Stimulated activated CD4-positive, alpha-beta T cell treated with anti-CD3 and anti-CD28 coated beads, TNF-alpha, amount 100 ng/mL, for 1 hour (primary cell): ENCODE measurements at places on chromosomes 5 and 9.

GRCh38 chr5:130065617-130066016 lies 161.4 kb downstream of the CHSY3 start:
- DNase-seq: no peak

- no peak for DNase-seq
These were observed 1259.0 kb upstream of the C9orf72 start for GRCh38 chr9:28832168-28832770.

GRCh38 chr5:96902876-96903275 lies 26.6 kb downstream of the ERAP2 start:
- DNase-seq: no peak

GRCh38 chr9:81113453-81114124 lies 575.8 kb downstream of the TLE1 start:
- DNase-seq: no peak

DNA sequence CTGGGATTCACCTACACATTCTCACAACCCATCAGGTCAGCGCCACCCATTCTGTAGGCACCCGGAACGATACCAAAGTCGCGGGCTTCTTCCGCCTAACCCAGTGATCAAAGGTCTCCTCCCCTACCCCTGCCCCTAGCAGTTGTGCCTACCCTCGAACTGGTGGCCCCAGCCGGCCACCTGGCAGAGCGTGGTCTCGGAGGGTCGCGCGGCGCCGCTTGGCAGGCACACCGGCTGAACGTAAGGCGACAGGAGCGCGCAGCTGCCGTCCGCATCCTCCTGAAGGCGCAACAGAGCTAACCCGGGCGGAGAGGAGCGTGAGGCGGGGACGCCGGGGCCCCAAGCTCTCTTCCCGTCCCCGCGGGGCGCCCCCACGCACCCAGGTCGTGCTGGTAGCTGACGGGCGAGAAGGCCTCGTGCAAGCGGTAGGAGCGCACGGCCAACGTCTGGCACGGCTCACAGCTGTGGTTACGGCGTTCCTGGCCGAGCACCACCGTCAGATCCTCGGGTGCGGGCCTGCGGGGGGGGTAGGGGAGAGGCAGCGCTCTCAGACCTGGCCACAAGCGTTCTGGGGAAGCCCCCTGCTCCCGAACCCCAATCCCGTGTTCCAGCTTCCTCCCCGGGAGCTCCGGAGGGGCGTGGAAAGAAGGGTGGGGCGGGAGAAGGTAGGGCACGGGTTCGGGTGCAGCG lies 2.8 kb upstream of the PFN3 start:
- no peak for DNase-seq

GRCh38 chr9:132575811-132576210 lies 6.6 kb upstream of the BARHL1 start:
- DNase-seq: no peak

- DNase-seq: no peak
These were observed 144.8 kb downstream of the NR3C1 start for GRCh38 chr5:143258559-143259253.

- DNase-seq: no peak
These were observed 32.8 kb downstream of the NEUROG1 start for GRCh38 chr5:135502836-135503520.

GRCh38 chr5:111505096-111505495 lies 7.2 kb downstream of the STARD4 start:
- no peak for DNase-seq

DNA sequence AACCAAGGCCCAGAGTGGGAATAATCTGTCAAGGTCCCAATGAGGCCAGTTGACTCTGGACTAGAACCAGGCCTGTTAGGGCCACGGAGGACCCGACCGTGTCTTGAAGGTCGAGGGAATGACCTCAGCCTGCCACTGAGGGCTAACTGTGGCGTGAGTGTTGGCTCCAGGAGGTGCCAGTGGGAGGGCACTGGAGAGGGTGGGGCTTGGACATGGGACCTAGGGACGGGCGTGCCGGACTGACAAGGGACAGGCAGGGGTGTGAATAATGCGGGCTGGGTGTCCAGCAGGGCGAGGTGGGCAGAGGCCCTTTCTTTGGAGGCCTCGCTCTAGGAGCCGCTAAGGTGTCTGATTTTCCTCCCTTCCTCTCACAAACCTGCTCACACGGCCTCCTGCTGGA lies 7.5 kb downstream of the ADAMTSL2 start:
- no peak for DNase-seq

- no peak for DNase-seq
These were observed 151.9 kb downstream of the NDUFS4 start for GRCh38 chr5:53712327-53712726.

DNA sequence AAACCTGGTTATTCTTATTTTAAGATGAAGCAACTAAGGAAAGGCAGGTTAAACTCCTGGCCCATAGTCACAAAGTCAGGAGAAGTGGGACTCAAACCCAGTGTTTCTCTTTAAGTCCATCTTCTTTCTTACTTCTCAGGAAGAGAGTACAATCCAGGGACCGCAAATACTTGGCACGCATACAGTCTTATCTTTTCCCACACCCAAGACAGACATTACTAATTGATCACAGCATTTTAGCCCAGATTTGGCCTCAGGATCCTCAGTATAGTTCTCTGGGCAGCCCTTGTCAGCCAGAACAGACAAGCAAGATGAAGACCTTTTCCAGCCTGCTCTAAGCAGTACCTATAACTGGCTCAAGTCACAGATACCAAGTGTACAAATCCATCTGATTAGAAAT lies 125.5 kb upstream of the RAI14 start:
- no peak for DNase-seq

- no peak for DNase-seq
These were observed 479.5 kb upstream of the SMARCA2 start for GRCh38 chr9:1535599-1535998.

- DNase-seq: no peak
These were observed 90.3 kb upstream of the ZNF366 start for GRCh38 chr5:72597456-72597948.

DNA sequence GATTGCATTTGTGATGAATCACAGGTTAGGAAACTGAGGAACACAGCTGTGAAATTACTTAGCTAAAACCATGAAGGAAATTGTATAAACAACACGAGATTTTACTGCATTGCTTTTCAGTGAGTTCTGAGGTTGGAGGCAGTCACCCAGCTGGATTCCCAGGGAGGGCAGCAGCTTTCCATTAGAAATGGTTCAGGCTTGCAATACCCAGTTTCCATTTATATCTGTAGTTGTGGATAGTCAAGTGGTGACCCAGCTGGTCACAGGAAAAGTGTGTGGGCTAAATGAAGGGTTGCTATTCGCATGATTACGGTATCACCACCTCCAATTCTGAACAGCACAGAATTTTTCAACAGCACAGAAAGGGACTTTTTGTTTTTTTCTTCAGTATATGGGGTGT lies 34.3 kb upstream of the SPATA31D4 start:
- DNase-seq: no peak

DNA sequence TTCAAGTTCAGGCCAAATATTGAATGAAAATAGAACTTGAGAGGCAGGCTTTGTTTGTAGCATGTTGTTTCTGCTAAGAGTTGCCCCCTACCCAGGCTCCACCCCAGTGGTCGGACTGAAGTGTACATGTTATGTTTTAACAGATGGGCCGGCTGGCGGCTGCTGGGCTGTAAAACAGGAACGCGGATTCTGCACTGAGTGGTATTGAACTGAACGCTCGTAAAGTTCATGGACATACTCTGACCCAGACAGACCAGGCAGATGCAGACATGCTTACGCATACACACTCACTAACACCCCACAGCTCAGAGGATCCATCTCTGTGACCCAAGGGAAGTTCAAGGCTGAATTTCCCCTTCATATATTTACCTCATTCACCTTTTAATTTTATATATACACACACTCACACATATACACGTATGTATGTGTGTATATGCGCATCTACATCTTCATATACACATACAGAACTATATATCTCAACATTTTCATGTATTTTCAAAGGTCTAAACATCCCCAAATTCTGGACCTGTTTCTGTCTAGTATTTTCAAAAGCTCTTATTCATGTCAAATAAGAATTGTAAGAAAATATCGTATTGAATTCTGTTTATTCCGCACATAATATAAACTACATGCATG lies 1.4 kb downstream of the MARCHF3 start:
- DNase-seq: no peak

- peak; percentile 28 for DNase-seq
These were observed 679 bp upstream of the KDM4C start for GRCh38 chr9:6757132-6757455.
